ENCODE measurements at places on chromosomes 7 and 10.

DNA sequence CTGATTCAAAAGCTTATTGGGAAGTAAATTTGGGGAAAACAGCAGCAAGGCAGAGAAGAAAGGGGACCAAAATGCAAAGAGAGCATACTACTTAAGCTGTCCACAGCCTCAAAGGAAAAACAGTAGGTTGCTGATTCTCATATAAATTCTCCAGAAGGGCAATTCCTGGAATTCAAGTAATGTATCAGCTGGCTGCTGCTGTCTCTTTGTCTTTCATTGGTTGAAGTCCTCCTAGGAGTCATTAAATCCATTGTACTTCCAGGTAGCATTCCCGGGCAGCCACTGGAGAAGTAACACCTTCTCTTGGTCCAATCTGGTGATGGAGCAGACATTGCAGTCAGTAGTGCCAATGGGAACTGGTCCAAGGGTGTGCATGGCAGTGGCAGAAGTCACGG, 22.7 kb downstream of the BET1 start:
- no peak for DNase-seq

DNA sequence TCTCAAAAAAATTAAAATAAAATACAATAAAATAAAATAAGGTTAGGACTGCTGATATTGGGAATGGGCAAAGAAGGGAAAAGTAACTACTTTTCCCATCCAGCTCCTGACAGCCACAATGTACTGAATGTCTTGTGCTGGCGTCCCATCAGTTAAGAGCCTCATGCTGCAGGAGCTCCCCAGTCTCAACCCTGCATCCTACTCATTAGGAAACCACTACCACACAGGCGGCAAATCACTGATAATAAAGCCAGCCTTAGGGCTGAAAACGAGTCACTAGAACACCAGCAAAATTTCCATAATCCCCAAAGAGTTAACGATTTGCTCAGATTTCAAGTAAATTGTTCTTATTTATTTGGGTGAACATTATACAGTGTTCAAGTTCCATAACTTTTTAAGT, 4.3 kb downstream of the YWHAG start:
- no peak for DNase-seq

DNA sequence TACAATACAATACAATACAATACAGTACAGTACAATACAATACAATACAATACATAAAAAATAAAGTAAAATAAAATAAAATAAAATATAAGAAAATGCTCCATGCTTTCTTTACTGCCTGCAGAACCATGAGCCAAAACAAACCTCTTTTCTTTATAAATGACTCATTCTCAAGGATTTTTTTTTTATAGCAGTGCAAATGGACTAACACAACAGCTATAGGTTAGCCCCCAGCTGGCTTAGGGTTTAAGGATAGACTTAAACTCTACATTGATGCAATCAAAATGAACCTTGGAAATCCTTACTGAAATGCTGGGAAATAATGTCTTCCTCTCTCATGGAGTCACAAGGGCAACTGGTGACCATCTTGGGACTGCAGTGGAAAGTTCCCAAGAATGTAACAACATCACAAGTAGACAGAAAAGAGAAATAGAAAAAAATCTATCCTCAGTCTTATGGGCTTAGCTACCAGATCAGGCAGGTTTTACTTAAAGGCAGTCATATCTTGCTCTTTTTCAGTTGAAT, 348.9 kb downstream of the ARL4A start:
- no peak for DNase-seq

DNA sequence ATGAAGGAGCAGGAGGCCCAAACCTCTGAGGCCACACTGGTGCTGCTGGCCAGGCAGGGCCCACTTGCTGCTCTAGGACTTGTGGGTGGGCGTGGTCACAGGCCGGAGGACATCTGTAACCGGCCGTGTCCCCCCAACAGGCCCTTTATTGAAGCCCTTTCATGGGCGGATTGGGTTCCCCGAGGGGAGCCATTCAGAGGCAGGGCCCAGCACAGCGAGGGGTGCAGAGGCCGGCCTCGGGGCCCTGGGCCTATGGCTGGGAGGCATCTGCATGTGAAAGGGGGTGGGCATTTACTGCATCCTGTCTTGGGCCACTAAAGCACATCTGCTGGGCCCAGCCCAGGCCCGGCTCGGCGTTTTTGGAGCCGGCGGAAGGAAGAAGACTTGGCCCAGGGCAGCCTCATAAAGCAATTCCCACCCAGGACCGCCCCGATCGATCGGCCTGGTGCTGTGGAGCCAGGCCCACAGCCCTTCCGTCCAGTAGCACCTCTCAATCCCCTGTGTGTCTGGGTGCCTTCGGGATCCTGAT, 8.4 kb downstream of the LHPP start:
- DNase-seq = no peak

DNA sequence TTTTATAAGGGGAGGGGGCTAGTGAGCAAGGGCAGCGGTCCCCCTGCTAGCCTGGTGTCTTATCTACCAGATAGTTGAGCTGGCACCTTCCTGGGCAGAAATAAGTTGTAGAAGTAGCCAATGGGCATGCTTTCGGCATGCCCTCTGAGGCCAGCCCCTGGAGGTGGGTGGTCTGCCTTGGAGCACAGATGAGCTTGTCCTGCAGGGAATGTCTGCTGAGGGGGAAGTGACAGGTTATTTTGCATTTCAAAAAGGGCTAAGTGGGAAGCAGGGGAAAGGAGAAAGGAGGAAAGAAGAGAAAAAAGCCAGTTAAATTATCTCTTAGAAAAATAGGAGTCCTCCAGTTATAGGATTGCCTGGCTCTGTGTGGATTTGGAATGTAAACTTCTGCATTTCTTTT, 88.9 kb downstream of the GPR26 start:
- DNase-seq = no peak

- DNase-seq = no peak
Observed at GRCh38 chr7:66306243-66306642, 101.1 kb downstream of the TPST1 start.

DNA sequence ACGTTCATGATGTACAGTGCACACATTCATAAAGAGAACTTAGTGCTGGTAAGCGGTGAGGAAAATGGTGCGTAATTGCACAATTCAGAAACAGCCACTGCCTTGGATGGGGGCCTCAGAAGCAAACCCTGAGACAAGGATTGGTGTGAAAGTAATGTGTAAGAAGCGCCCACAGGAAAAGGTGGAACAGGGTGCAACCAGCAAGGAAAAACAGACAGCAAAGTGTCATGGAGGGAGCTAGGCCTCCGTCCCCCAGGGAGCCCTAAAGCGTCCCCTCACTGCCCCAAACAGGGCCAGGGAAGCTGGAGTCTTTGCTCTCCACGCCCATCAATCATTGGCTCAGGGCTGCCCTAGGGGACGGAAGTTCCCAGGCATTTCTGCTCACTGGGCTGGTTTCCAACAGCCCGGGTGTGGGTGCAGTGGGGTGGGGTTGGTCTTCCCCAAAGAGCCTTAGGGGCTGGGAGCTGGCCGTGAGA, 9.6 kb upstream of the C10orf105 start:
- DNase-seq = no peak

DNA sequence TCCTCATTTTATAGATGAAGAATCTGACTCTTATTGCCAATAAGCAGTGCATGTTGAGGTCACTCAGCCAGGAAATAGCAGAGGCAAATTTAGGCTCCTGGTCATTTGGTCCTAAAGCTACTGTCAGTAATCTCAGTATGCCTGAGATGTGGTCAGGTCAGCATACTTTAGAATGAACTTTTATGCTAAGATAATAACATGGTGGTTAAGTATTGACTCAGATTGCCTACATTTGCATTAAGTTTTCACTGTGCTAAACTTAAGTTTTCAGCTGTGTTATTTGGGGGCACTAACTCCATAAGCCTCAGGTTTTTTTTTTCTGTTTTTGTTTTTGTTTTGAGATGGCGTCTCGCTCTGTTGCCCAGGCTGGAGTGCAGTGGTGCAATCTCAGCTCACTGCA, 35.9 kb upstream of the CCSER2 start:
- DNase-seq = no peak

GRCh38 chr10:95646160-95646559, 10.4 kb downstream of the ALDH18A1 start:
- no peak for DNase-seq

- DNase-seq = no peak
Observed at GRCh38 chr10:5355594-5356301, 9.0 kb upstream of the UCN3 start.

GRCh38 chr10:70688828-70689227, 16.5 kb downstream of the ADAMTS14 start:
- DNase-seq = no peak

DNA sequence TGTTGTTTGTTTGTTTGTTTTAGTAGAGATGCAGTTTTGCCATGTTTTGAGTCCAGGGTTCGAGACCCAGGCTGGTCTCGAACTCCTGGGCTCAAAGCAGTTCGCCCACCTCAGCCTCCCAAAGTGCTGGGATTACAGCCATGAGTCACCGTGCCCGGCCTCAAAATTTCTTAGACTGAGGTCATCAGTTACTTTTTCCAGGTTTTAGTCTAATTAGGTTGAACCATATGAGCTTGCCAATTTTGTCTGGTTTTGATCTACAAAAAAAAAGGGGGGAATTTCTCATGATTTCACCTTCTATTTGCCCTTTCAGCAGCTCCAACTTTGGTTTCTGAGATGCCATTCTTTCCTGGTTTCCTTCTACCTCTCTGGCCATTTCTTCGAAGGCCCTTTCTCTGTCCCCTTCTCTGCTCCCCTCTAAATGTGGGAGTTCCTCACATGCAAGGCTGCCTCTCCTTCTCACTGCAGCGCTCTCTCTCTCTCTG, 5.5 kb downstream of the CUEDC2 start:
- DNase-seq = no peak

DNA sequence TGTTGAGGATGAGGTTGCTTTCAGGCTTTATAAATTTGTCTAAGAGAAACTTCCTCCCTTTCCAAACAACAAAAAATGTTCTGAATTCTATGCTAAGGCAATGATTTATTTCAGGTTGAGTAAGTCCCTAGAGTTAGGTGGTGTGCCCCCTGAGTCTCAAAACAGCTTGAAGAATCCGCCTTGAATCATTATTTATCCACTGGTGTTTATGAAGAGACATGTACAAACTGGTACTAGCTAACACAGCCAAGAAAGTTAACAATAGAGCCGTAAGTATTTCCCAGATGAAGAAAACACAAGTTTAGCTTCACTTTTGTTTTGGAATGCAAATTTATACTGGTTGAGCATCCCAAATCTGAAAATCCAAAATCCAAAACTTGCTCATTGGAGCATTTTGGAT, 66.2 kb upstream of the SRPK2 start:
- DNase-seq = no peak

DNA sequence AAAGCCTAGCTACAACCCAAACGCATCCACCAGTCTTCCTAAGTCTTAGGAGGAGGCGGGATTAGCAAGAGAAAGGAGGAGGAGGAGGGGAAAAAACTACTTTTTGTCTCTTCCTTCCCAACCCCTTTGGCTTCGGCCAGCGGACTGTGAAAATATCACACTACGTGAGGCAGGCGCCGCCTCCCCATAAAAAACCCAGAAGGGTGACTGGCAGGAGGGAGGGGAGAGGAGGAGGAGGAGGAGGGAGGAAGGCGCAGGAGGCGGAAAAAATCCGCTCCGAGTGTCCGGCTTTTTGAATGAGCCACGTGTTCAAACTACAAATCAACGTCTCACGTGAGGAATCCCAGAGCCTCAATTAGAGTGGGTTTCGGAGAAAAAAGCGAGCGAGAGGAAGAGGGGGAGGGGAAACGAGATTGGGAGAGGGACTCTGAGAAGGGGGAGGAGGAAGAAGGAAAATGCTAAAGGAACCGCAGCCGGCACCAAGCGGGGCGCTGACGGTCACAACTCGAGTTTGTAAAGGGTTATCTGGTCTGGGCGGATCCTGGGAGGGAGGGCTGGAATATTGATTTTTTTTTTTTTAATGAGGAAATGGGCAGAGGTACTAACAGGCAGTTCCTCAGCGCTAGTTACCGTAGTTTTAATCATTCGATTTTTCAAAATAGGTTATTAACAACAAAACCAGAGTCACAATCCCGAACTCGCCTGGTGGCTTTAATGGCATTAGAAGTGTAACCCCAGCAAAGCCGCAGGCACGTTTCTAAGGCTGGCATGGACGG, at the start of gene IGF2BP3:
Gene IGF2BP3 (minus strand): TSS at position 162 of the 776 bp plus-strand sequence. CDS start 381 bp downstream, outside the sequence.
- DNase-seq = peak; percentile 33

DNA sequence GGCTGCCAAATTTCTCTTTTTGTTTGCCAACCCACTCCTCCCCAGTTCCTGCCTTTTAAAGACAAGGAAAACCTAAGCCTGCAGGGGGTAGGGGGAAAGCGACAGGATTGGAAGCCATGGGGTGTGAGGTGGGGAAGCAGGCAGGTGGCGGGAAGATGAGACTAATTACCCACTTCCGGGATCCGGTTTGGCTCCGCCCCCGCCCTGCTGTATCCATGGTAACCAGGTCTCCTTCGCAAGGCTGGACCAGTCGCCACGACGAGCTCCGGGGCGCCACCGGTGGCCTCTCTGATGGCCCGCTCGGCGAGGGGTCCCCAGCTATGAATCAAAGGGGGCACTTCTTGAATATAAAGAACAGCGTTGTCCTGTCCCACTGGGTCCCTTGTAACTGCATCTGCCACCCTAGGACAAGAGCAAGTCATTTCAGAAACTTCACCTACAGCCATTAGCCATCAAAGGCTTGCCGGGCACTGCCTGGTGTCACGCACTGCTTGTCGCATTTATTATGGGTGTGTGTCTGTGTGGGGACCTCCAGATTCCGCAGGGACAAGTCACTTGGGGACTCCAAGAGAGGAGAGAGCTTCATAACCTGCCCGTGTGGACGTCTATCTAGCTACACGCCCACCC, 55.4 kb upstream of the LMTK2 start:
- peak; percentile 59 for DNase-seq

All from activated T-cell treated with anti-CD3 and anti-CD28 coated beads, Interleukin-2, amount 50 U/mL, for 1 hour (primary cell).